Epithelial cell of umbilical artery (primary cell): ENCODE measurements at places on chromosomes 3 and 15. TPM values are rescaled to one million over a fixed set of nuclear protein-coding genes. Genes with fewer than 3 reads are reported as not detected.

Gene EPHA6
- total RNA-seq: not detected in 2 replicates

Gene PRR20G
- not detected in 2 replicates for total RNA-seq

Gene AADAC
- total RNA-seq: 0.15 and 4.2 TPM in 2 replicates

Gene KBTBD13
- total RNA-seq: not detected in 2 replicates

Gene MESP2
- total RNA-seq: under 0.01 and 0.15 TPM in 2 replicates

Gene B2M
- total RNA-seq: 1,506 and 2,841 TPM in 2 replicates

Gene IQCF5
- total RNA-seq: not detected in 2 replicates

Gene CCR8
- not detected in 2 replicates for total RNA-seq

Gene TRAIP
- 4.9 and 5.2 TPM in 2 replicates for total RNA-seq

Gene CSTA
- total RNA-seq: not detected in 2 replicates

Gene RPS17
- 1,429 and 2,086 TPM in 2 replicates for total RNA-seq

Gene SLC6A11
- total RNA-seq: not detected in 2 replicates

Gene EFCC1
- 0.32 TPM in 1 of 2 replicates, not detected in the other for total RNA-seq

Gene CCDC39
- not detected in 2 replicates for total RNA-seq

Gene PLA2G4E
- total RNA-seq: not detected in 2 replicates

Gene CPB1
- total RNA-seq: not detected in 2 replicates

Gene MYEF2
- 14.9 and 40.1 TPM in 2 replicates for total RNA-seq

Gene TFG
- total RNA-seq: 71.6 and 73.7 TPM in 2 replicates

Gene GHRL
- total RNA-seq: not detected in 2 replicates

Gene CCDC54
- not detected in 2 replicates for total RNA-seq

Gene CCR1
- total RNA-seq: not detected in 2 replicates

Gene PSTPIP1
- not detected in 2 replicates for total RNA-seq

Gene MYL3
- total RNA-seq: not detected in 2 replicates

Gene RUBCN
- 4.9 and 11.1 TPM in 2 replicates for total RNA-seq

Gene ZDHHC23
- 0.97 and 2.1 TPM in 2 replicates for total RNA-seq

Gene PLA1A
- total RNA-seq: 0.65 and 1.1 TPM in 2 replicates

Gene GOLGA8T
- total RNA-seq: under 0.01 and 0.15 TPM in 2 replicates

Gene BLOC1S6
- total RNA-seq: 76.9 and 78.3 TPM in 2 replicates

Gene FHIT
- total RNA-seq: 0.32 and 1.4 TPM in 2 replicates

Gene MUC20
- total RNA-seq: not detected in 2 replicates

Gene COL6A5
- not detected in 2 replicates for total RNA-seq

Gene KLHL6
- total RNA-seq: 18.2 and 24.8 TPM in 2 replicates

Gene UACA
- total RNA-seq: 133 and 144 TPM in 2 replicates

Gene PP2D1
- total RNA-seq: not detected in 2 replicates

Gene ROPN1
- total RNA-seq: not detected in 2 replicates

Gene NKIRAS1
- 6.2 and 6.4 TPM in 2 replicates for total RNA-seq

Gene LTF
- total RNA-seq: not detected in 2 replicates

Gene RASL12
- total RNA-seq: 0.32 TPM in 1 of 2 replicates, not detected in the other

Gene RAB43
- 16.9 and 20.5 TPM in 2 replicates for total RNA-seq

Gene SI
- not detected in 2 replicates for total RNA-seq

Gene C15orf62
- under 0.01 and 0.46 TPM in 2 replicates for total RNA-seq

Gene FILIP1L
- total RNA-seq: 10.7 and 22.5 TPM in 2 replicates

Gene GP5
- total RNA-seq: not detected in 2 replicates

Gene C3orf80
- under 0.01 TPM in 1 of 2 replicates, not detected in the other for total RNA-seq

Gene GPR62
- under 0.01 TPM in 1 of 2 replicates, not detected in the other for total RNA-seq

Gene RFTN1
- total RNA-seq: 22.1 and 29.3 TPM in 2 replicates

Gene CLDND1
- 151 and 176 TPM in 2 replicates for total RNA-seq

Gene MASP1
- 0.91 and 1.9 TPM in 2 replicates for total RNA-seq

Gene GCSAM
- not detected in 2 replicates for total RNA-seq

Gene TMEM45A
- 2.3 and 3.6 TPM in 2 replicates for total RNA-seq

Gene TMCO5A
- total RNA-seq: not detected in 2 replicates
